ENCODE measurements at places on chromosomes 3 and 15. TPM values are rescaled to one million over a fixed set of nuclear protein-coding genes. Genes with fewer than 3 reads are reported as not detected.

Gene AGTR1
- not detected for total RNA-seq

Gene SELENOS
- total RNA-seq, result 33.6 TPM

Gene RASA2
- total RNA-seq, result 99.4 TPM

Gene GUCA1C
- not detected for total RNA-seq

Gene COL6A5
- total RNA-seq, result not detected

Gene ZNF662
- 1.2 TPM for total RNA-seq

Gene CHRD
- total RNA-seq, result not detected

Gene ZBBX
- total RNA-seq, result not detected

Gene RASL12
- not detected for total RNA-seq

Gene CPB1
- total RNA-seq, result not detected

Gene GNAT1
- total RNA-seq, result not detected

Gene TMEM158
- 0.40 TPM for total RNA-seq

Gene TTC21A
- 2.1 TPM for total RNA-seq

Gene CAMKV
- total RNA-seq, result not detected

Gene WDR82
- total RNA-seq, result 109 TPM

Gene NTRK3
- total RNA-seq, result not detected

Gene RNU5B-1
- total RNA-seq, result not detected

Gene CTXN2
- total RNA-seq, result not detected

Gene GPR149
- not detected for total RNA-seq

Gene IL17RD
- total RNA-seq, result 0.08 TPM

Gene TMEM41A
- 28.3 TPM for total RNA-seq

Gene DZIP1L
- not detected for total RNA-seq

Gene CORO2B
- total RNA-seq, result not detected

Gene CLDN1
- total RNA-seq, result not detected

Gene SH2D7
- not detected for total RNA-seq

Gene SLC27A2
- total RNA-seq, result 0.50 TPM

Gene CFAP44
- total RNA-seq, result 6.5 TPM

Gene GHRL
- 2.6 TPM for total RNA-seq

Gene KNG1
- not detected for total RNA-seq

Gene B2M
- total RNA-seq, result 7,484 TPM

Gene VPS18
- 34.1 TPM for total RNA-seq

Gene ANKUB1
- not detected for total RNA-seq

Gene SAMD7
- total RNA-seq, result not detected

Gene FBXW12
- total RNA-seq, result 0.25 TPM

Gene KLHL6
- 13.6 TPM for total RNA-seq

All from natural killer cell (primary cell).